ENCODE measurements at places on chromosomes 2 and 18.

DNA sequence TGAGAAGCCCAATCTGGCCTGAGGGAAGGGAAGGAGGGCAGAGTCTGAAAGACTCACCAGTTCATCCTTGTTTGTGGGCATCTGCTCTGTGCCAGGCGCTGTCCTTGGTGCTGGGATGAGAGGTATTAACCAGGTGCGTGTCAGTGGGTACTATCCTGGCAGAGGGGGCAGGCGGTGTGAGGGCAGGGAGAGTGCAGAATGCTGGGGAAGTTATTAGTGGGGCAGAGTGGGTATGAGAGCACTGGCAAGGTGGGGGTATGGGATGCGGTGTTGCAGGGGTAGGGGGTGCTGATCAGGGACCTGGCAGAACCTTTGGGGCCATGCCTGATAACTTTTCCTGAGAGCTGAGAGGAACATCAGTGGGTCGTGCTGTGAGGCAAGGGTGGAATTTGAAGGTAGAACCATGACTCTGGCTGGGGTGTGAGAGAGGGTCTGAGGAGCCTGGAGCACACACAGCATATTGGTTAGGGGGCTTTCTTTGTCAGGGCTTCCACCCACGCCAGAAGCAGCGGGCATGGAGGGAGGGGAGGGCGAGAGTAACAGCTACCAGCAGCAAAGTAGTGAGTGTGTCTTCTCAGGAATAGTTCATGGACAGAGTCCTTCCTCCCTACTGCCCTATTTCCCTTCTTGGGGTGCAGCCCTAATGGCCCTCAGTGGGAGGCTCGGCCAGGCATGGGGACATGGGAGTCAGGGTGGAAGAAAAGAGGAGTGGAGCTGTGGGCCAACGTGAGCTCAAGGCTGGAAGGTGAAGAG lies 290.7 kb downstream of the CYP26B1 start:
- DNase-seq = no peak

GRCh38 chr2:170340693-170341068 lies 162.7 kb downstream of the MYO3B start:
- DNase-seq = no peak

- no peak for DNase-seq
Measured at GRCh38 chr18:53753601-53754000, 470.9 kb downstream of the MBD2 start.

DNA sequence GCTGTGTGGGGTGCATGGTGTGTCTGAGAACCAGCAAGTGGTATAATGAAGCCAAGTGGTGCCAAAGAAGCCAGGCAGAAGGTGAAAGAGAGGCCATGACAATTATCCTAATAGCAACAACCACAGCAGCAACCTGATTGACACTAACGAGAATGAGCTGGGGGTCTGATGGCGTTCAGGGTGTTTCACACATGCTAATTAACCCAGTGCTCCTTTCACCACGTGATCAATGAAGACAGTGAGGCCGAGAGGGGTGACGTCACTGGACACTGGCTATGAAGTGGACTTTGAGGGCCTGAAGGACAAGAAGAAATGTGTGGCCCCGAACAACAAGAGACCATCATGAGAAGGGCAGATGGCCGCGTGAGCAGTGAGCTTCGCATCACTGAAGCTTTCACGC lies 364.4 kb upstream of the ID2 start:
- no peak for DNase-seq

DNA sequence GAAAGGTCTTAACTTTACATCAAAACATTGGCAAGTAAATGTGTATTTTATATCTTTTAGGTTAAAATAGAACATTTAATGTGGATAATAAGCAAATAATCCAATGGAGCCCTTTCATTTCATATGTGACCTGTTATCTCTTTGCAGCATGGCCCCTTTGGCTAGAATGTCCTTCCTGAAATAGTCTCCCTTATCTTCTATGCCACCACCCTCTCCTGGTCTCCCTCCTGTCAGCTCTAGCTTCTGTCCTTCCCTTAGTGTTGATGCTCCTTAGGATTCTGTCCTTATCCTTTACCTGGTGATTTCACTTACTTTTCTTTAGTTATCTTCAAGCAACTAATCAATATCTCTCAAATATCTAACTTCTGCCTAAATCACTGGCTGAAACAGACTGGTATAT lies 87.1 kb upstream of the TFCP2L1 start:
- DNase-seq = no peak

DNA sequence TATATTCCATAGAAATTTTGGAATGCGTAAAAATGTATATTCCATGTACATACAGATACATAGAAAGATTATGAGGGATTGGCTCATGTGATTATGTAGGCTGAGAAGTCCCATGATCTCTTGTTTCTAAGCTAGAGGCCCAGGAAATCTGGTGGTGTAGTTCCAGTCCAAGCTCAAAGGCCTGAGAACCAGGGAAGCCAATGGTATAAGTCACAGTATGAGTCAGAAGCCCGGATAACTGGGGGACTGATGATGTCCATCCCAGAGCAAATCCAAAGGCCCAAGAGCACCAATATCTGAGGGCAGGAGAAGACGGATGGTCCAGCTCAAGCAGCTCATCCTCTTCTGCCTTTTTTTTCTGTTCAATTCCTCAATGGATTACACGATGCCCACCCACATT lies 385.0 kb upstream of the KLHL29 start:
- DNase-seq = peak; percentile 13

- no peak for DNase-seq
Measured at GRCh38 chr2:102251849-102252203, 59.5 kb upstream of the IL1RL1 start.

DNA sequence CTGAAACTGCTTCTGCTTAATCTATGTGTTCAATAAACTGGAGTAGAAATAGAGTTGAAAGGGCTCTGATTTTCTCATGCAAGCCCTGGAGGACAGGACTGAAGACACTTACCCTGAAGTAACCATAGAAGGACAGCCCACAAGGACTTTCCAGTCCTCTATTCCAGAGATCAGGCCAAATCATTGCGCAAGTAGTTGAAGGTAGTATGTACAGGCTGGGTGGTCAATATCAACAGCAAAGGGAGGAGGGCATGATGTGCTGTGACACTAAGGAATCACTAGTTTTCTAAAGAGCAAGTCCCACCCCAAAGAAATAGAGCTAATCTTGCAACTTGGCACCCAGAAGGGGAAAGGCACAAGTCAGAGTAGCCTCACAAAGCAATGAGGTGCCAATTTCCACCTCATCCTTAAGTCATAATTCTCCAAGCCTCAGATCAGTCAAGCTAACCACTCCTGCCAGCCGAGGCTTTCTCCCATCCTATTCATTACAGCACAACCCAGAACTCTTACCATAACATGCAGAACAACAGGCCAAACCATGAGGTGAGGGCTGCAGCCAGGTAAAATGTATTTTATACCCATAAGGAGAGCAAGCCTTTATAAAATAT lies 533.5 kb downstream of the TNS1 start:
- no peak for DNase-seq

DNA sequence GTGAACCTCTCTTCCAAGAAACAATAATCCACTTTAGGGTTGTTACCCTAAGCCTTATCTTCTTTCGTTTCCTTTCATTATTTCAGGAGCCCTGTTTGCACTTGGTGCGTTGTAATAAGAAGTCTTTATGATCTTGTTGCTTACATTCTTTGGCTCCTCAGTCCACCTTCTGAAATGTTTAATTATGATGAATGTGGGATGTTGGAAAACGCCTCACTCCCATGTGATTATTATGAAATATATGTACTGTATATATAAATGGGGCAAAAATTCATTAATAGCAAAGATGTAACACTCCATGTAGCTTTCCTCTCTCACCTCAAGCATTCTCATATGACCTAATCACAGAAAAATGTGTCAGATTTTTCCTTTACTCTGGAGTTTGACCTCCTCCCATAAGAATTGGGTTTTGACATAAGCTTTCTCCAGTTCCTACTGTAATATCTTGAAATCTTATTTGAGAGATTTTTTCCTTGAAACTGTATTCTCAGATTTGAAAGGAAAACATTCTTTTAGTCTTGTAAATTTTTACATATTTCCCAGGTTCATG lies 397.2 kb upstream of the FANCL start:
- DNase-seq = no peak

GRCh38 chr2:23078784-23079434 lies 306.1 kb upstream of the KLHL29 start:
- DNase-seq = no peak

DNA sequence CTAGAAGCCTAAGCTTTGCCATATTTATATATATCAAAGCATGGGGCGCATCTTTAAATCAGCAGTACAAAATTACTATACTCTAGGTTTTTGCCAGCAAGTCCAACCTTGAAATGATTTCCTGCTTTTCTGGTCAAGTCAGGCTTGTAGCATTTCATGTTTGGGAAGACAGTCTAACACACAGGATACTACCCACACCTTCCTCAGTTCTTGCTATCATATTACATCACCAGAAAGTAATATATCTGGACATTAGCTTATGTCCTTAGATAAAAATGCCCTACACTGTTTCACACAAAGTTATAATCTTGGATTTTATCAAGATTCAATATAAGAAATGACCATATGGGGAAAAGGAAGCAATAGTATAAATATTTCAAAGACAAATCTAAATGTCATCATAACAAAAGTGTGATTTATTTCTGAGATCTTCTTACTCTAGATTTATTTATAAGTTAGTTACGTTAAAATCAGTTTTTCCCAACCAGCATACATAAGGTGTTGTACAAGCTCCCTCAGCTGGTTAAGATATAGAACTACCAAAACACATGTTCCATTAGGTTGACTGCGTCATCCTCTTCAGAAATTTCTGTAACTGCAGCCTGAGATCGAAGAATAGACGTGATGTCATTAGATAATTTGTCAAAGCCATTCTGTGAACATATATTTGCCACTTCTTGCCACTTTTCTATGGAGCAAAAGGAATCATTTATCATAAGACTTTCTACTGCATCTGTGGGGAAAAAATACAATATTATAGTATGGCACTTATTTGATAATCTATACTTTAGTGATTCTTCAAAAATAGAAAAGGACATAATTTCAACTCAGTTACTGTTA lies 56.6 kb downstream of the CLHC1 start:
- peak; percentile 49 for DNase-seq

- no peak for DNase-seq
Measured at GRCh38 chr2:141062031-141062430, 1068.8 kb downstream of the LRP1B start.

GRCh38 chr2:241686324-241686649 lies 328 bp downstream of the DTYMK start:
- DNase-seq = no peak

DNA sequence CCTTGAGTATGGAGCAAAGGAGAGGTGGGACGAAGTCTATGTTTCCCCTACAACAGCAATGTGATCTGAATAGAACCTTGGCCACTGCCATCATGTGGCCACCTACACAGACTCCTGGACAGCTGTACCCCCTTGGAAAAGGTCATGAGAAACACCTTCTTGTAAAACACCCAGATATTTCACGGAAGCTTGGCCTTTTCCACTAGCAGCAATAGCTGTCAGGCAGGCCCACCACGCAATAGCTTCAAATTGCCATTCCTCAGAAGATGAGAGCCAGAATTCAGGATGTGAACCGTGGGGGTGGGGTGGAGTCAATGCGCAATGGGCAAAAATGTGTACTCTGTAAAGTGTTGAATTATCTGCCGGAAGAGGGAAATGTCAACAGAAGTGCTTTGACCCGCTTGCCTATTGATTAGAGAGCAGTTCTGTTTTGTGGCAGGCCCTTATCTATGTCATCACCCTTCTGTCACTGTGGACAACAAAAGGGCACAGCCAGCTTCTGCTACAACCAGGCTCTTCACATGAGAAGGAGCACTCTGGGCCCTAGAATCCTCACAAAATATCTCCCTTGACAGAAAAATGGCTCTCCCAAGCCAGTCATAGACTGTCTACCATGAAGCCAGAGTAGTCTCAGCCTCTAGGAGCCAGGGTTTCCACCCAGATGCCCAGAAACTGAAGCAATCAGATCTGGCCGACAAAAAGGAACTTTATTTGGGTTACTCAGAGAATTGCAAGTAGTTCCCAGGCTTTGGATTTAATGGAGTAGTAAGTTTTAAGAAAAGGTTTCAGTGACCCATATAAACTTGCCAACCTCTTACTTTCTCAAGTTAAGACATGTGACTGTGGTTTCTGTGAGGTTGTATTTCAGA lies 9.5 kb downstream of the INPP1 start:
- DNase-seq = no peak

DNA sequence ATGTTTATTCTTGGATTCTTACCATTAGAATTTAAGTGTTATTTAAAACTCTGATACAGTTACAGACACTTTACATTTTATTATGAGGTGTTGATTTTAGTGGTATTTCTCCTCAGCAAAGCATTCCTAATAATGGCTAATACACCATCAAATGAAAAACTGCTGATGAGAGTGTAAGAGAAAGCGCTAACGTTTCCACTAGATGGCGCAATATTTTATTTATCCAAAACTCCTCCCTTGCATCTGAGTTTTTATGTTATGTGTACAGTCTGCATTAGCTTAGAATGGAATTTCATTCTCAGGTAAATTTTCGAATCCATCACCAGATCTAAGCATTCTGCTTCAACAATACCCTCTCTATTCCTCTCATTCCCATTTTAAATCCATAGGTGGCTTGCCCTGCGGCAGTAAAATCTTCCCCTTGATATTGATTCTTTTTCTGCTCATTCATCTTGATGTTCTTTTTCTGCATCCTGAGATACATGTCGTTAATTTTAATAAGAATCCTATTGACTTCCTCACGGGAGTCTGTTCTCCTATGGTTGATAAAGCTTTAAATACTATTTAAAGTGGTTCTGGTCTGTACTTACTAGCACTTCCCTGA lies 53.9 kb downstream of the PRKRA start:
- peak; percentile 41 for DNase-seq

GRCh38 chr2:202238234-202239197 lies at the start of gene SUMO1:
TSS of gene SUMO1 (minus strand) at chr2:202238597. CDS start at chr2:202238451, 146 bp downstream.
- DNase-seq = peak; percentile 63

DNA sequence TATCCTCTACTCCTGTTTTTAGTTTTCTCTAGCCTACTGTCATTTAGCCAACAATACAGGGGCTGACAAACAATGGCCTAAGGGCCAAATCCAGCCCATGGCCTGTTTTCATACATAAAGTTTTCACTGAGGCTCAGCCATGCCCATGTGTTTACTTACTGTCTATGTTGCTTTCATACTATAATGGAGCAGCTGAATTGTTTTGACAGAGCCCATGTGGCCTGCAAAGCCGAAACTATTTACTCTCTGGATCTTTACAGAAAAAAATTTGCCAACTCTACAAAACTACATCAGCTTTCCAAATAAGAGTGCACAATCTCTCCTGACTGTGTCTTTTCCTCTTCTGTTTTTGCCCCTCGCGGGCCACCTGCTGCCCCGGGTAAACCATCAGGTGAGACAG lies 24.0 kb downstream of the LGALSL start:
- no peak for DNase-seq

DNA sequence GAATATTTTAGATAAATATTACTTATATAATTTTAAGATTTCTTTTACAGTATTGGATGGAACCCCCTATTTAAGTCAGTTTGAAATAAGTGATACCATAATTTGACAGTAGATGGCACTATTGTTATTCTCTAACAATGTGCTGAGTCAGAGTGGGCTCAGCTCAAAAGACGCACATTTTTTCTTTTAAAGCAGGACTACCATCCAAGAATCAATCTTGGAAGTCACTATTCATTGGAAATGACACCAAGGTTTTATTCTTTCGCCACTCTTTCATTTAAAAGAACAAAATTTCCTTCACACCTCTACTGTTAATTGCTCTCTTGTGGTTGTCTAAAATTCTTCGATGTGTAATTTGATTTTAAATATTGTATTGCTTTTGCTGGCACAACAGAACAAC lies 32.6 kb upstream of the SPAG16 start:
- peak; percentile 49 for DNase-seq
